Mesenteric fat pad (tissue), 1 donor: ENCODE measurements at places on chromosomes 1 and 21. TPM values are rescaled to one million over a fixed set of nuclear protein-coding genes. Genes with fewer than 3 reads are reported as not detected.

Gene SIM2
- not detected for total RNA-seq

Gene CRYAA
- not detected for total RNA-seq

Gene CYP4B1
- 106 TPM for total RNA-seq

Gene HCRTR1
- 0.39 TPM for total RNA-seq

Gene ERICH3
- not detected for total RNA-seq

Gene ATP6V1G3
- total RNA-seq, result not detected

DNA sequence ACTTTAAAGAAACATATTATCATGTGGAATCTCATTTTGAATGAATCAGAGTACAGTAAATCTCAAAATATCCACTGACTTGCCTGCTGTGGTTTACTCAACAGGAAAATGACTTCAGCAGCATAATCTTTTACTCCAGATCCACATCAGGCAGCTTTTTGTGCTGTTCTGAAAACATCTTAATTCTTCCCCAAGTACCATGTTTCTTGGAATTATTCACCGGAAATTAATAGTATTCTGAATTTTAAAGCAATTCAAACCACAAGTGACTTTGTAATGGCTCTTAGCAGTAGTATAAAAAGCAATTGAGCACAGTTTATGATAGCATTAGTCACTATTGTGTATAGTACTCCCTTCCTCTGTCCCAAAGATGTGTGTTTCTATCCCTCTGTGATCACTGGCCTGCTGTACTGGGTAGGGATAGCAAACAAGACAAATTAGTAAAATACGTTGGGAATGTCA, 64.2 kb upstream of the ERRFI1 start:
- no peak for DNase-seq

- DNase-seq, result no peak
These were observed 79.9 kb upstream of the PLPPR5 start for GRCh38 chr1:99084562-99084961.

DNA sequence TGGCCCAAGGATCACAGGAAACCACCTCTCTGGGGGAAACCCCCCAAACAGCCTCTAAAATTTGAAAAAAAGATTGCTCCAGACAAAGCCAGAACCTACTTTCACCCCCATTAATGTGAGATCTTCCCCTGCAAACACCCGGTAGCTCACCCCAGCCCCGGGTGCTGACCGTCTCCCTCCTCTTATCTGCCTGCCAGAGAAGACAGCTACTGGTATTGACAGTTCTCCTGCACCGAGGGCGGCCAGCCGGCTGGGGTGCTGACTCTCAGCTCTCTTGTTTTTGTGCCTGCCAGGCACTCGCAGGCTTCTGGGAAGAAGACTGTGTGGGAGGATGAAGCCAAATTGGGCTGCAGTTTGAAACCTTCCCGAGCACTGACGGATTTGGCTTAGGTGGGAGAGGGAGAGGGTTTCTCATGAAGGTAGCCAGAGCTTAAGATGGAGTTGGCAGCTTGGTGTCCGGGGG, 48.2 kb downstream of the RASSF5 start:
- no peak for DNase-seq

DNA sequence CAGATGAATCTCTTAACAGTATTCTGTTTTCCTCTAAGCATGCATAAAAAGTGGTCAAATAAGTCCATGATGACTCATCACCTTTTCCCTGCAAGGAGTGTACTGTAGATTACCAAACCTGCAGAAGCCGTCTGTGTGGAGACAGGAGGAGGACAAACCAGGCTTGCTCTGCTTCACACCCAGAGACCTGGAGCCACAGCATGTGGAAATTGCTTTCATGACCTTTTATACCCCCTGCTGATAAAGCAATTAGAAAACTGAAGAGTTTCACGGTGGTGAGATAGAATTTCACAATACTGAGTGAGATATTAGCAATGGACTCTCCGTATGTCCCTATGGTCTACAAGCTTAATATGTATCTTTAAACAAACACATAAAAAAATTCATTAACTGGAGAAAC, 9.4 kb downstream of the CORT start:
- DNase-seq, result no peak

GRCh38 chr1:98398092-98398491, 263.4 kb upstream of the SNX7 start:
- DNase-seq, result no peak

GRCh38 chr1:111483166-111483565, 9.4 kb downstream of the C1orf162 start:
- no peak for DNase-seq

- DNase-seq, result no peak
These were observed 104.2 kb upstream of the GADD45A start for GRCh38 chr1:67580691-67581403.

DNA sequence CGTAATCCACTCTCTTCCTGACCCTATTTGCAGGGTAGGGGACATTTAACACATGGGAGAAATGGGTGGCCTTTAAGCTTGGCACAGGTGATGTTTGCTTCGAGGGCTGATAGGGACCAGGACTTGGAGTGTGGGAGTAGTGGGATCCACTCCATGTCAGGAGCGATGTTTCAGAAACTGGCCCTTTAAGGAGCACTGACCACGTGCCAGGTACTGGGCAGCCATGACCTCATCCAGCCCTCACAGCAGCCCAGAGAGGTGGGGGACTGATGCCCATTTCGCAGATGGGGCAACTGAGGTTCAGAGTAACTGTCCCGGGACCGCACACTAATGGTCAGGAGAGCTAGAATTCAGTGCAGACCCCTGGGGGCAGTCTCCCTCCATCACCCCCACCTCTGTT, 11.4 kb downstream of the PADI3 start:
- DNase-seq, result no peak

- DNase-seq, result no peak
These were observed 285.2 kb upstream of the NEGR1 start for GRCh38 chr1:72567521-72567920.

DNA sequence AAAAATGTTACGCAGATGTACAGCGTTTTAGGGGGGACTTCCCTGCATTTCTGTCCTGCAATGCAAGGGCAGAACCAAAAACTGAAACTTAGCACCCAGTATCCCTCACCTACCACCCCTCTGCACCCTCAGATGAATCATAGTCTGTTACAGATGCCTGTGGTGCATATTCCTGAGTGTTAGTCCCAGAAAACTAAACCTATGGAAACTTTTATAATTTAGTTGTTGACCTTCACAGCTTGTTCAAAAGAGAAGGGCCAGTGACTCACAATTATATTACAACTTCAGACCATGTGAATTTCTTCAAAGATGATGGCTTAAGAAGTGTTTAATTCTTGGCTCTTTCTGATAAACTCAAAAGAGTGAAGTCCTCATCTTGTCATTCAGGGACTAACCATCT, 5.8 kb downstream of the PTGER3 start:
- DNase-seq, result no peak

GRCh38 chr1:1364266-1364665, 5.9 kb upstream of the MXRA8 start:
- no peak for DNase-seq

DNA sequence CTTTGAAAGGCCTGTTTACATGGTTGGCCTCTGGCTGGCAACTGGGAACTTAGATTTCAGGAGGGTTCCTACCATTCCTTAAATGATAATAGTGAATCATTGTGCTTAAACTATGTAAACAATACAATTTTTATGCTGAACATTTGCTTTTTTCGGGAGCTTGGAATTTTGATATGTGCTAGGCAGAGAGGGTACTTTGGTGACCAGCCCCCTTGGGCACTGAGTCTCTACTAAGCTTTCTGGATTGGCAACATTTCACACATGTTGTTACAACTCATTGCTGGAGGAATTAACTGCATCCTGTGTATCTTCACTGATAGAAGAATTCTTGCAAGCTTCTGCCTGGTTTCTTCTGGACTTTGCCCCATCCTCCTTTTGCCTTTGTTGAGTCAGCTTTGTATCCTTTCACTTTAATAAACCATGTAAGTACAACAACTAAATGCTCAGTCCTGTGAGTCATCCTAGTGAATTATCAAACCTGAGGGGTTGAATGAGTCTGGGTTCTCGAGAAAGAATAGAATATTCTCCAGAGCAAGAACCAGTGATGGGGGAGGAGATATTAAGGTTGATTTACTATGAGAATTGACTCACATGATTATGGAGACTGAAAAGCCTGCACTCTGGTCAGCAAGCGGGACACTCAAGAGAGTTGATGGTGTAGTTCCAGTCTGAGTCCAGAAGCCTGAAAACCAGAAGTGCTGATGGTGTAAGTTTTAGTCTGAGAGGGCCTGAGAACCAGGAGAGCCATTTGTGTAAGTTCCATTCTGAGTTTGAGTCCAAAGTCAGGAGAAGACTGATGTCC, 3.1 kb upstream of the SLC16A4 start:
- no peak for DNase-seq

GRCh38 chr1:221913351-221913892, 171.5 kb upstream of the DUSP10 start:
- DNase-seq, result no peak

- DNase-seq, result no peak
These were observed 204 bp downstream of the CIART start for GRCh38 chr1:150282558-150282958.
